ENCODE measurements at places on chromosomes 16 and 17. TPM values are rescaled to one million over a fixed set of nuclear protein-coding genes. Genes with fewer than 3 reads are reported as not detected.

DNA sequence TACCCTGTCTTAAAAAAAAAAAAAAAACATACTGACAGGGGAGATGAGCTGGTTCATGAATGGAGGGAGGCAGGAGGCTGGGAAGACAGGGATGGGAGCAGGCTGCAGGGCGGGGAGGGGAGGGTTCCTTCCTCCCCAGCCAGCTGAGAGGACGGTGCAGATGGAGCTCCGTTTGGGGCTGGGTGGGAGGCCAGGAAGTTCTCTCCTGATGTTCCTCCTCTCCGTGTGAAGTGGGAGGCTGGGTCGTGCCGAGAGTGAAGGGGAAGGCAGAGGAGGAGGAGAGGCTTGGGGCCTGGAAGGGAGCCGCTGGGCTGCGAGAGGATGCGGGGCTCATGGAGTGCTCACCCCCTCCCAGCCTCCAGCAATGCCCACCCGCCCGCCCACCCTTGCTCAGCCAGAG lies 21.3 kb downstream of the SBK1 start:
- peaks cover 64% of the 10 kb centered on the region for H3K36me3 ChIP-seq
- H3K4me1 ChIP-seq: peaks cover 3% of the 10 kb centered on the region
- H3K27ac ChIP-seq: no peak overlapping the region
- no peaks in the 10 kb centered on the region for H3K27me3 ChIP-seq
- DNase-seq: no peak

- peaks cover 32% of the 10 kb centered on the region for H3K36me3 ChIP-seq
- H3K27me3 ChIP-seq: no peaks in the 10 kb centered on the region
- H3K27ac ChIP-seq: no peak overlapping the region
Measured at GRCh38 chr17:1797323-1797722, 32.4 kb downstream of the SMYD4 start.

DNA sequence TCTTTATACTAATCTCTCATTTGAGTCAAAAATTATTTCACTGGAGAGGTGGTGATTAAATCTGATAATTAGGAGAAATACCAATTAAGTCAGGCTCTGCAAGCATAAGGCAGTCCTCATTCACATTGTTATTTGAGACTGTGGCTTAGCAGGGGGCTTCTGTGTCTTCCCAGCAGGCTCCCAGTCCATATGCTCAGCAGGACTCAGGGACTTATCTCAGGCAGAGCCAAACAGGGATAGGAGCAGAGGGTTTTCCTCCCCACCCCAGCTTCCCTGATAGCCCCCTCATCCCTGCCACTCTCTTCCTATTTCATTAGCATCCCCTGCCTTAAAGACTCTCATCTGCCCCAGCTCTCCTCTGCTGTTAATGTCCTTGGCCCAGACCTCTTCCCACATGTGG lies 104.3 kb upstream of the DNAH9 start:
- no peaks in the 10 kb centered on the region for H3K36me3 ChIP-seq
- no peak overlapping the region for H3K27ac ChIP-seq
- H3K27me3 ChIP-seq: no peaks in the 10 kb centered on the region
- no peak overlapping the region for H3K4me3 ChIP-seq
- peaks cover 31% of the 10 kb centered on the region for H3K4me1 ChIP-seq
- DNase-seq: no peak

DNA sequence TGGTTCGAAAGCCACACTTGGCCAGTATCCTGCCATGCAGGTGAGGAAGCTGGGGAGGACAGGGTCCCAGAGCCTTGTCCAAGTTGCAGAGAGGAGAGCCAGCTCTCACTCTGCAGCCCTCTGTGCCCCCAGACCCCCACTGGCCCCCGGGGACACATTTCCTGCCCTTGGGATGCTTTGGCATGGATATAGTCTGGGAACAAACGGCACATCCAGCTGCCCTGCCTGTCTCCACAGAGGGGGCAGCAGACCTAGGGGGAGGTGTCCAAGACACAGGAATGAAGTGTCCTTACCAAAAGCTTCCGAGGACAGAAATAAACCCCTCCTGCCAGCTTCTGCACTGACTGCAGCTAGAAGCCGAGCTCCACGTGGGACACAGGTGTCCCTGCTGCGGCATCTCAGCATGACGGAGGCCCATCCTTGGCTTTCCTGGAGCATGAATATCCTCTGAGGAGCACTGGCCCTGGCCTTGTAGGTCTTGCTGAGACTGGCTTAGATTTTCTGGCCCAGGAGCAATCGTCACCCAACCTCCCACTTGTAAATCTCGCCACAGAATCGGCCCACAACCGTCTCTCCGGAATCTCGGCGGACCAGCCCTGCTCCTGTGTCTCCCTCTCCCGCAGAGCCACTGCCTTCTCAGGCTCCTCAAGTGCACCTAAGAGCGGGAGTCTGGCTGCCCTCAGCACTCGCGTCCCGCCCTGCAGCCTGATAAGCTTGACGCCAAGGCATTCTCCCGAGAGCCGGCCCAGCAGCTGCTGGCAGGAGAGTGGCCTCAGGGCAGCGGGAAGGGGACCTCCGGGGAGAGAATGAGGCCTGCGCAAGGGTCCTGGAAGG lies 1.1 kb upstream of the CAPN15 start:
- peak overlapping the region; percentile 93 for H3K27ac ChIP-seq
- H3K4me1 ChIP-seq: peaks cover 57% of the 10 kb centered on the region
- H3K36me3 ChIP-seq: peaks cover 64% of the 10 kb centered on the region
- H3K27me3 ChIP-seq: no peaks in the 10 kb centered on the region

Gene CES1
- 7.5 TPM for total RNA-seq

- H3K36me3 ChIP-seq: peaks cover 48% of the 10 kb centered on the region
- H3K27ac ChIP-seq: peak overlapping the region; percentile 6
- no peaks in the 10 kb centered on the region for H3K27me3 ChIP-seq
- H3K4me1 ChIP-seq: peaks cover 38% of the 10 kb centered on the region
- H3K4me3 ChIP-seq: no peak overlapping the region
- peak; percentile 70 for DNase-seq
Measured at GRCh38 chr17:4527566-4528125, 27.5 kb downstream of the MYBBP1A start.

DNA sequence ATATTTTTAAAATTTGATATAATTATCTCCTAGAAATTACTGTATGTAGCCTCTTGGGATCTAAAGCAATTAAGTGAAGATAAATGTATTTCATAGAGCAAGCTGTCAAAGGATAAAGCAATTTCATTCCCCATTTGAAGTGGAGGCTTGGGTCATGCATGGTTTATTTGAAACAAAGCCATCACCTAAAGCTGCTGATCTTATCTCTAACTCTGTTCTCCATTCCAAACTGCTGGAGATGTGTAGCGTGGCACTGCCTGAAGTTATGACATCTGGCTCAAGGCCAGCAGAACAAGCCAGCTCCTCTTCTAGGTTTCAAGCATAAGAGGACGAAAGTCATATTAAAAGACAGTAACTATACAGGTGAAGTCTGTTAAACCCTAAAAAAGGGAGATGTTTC lies 83.9 kb downstream of the HIC1 start:
- no peaks in the 10 kb centered on the region for H3K36me3 ChIP-seq
- no peaks in the 10 kb centered on the region for H3K4me1 ChIP-seq
- no peak overlapping the region for H3K27ac ChIP-seq
- DNase-seq: no peak
- H3K4me3 ChIP-seq: no peak overlapping the region
- H3K27me3 ChIP-seq: no peaks in the 10 kb centered on the region

DNA sequence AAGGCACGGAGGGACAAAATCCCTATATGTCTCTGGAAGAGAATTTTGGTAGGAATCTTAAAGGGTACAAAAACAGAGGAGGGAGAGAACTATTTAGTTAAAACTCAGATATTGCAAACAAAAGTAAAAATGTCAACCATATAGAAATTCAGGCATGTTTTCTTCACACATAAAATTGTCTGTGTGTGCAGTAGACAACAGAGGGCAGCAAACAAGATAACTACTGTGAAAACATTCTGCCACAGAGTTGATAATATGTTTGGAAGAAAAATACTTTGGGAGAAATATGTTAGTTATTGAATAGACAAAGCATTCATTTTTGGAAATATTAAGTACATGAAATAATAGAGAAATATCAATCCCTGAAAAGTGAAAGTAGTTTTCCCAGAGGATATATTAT lies 56.2 kb downstream of the SNX11 start:
- H3K4me3 ChIP-seq: no peak overlapping the region
- no peaks in the 10 kb centered on the region for H3K27me3 ChIP-seq
- H3K27ac ChIP-seq: no peak overlapping the region
- DNase-seq: no peak
- no peaks in the 10 kb centered on the region for H3K36me3 ChIP-seq
- H3K4me1 ChIP-seq: peaks cover 8% of the 10 kb centered on the region

GRCh38 chr16:1215574-1216295 lies 9.3 kb downstream of the TPSG1 start:
- H3K4me1 ChIP-seq: no peaks in the 10 kb centered on the region
- no peak overlapping the region for H3K4me3 ChIP-seq
- H3K36me3 ChIP-seq: peaks cover 100% of the 10 kb centered on the region
- H3K27ac ChIP-seq: no peak overlapping the region
- H3K27me3 ChIP-seq: no peaks in the 10 kb centered on the region

DNA sequence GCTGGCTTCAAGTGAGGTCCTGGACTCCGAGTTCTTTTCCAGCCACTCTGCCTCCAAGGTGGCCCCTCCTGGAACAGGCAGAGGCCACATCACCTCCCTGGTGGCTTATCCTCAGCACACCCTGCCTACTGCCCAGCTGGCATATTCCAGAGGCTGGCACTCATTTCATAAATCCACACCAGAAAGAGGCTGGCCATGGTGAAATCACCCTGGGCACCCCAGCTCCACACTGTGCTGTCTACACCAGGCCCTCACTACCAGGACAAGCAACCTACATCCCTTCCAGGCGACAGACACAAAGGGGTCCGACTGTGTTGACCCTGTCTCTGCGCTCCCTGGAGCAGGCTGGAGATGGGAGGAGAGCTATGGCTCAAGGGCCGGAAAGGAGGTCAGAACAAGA lies 100.2 kb downstream of the C16orf78 start:
- H3K36me3 ChIP-seq: no peaks in the 10 kb centered on the region
- no peaks in the 10 kb centered on the region for H3K27me3 ChIP-seq
- no peak overlapping the region for H3K4me3 ChIP-seq
- H3K4me1 ChIP-seq: peaks cover 13% of the 10 kb centered on the region

DNA sequence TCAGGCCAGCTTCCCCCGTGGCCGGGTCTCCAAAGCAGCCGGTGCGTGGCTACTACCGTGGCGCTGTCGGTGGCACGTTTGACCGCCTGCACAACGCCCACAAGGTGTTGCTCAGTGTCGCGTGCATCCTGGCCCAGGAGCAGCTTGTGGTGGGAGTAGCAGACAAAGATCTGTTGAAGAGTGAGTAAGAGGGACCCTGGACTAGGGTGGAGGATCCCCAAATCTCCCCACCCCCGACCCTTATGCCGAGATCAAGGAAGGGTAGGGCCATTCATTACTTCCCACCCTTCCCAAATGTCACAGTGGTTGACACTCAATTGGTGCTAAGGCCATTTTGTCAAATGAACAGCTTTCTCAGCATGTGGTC lies 1.2 kb downstream of the COASY start:
- H3K27me3 ChIP-seq: no peaks in the 10 kb centered on the region
- no peak overlapping the region for H3K27ac ChIP-seq
- DNase-seq: no peak
- peaks cover 42% of the 10 kb centered on the region for H3K36me3 ChIP-seq
- H3K4me3 ChIP-seq: peak overlapping the region; percentile 90

Gene PRAC2
- not detected for total RNA-seq

- no peak overlapping the region for H3K4me3 ChIP-seq
- no peak overlapping the region for H3K27ac ChIP-seq
- peaks cover 20% of the 10 kb centered on the region for H3K4me1 ChIP-seq
- DNase-seq: no peak
Measured at GRCh38 chr17:66353937-66354401, 51.6 kb downstream of the PRKCA start.

Gene CCL1
- not detected for total RNA-seq

DNA sequence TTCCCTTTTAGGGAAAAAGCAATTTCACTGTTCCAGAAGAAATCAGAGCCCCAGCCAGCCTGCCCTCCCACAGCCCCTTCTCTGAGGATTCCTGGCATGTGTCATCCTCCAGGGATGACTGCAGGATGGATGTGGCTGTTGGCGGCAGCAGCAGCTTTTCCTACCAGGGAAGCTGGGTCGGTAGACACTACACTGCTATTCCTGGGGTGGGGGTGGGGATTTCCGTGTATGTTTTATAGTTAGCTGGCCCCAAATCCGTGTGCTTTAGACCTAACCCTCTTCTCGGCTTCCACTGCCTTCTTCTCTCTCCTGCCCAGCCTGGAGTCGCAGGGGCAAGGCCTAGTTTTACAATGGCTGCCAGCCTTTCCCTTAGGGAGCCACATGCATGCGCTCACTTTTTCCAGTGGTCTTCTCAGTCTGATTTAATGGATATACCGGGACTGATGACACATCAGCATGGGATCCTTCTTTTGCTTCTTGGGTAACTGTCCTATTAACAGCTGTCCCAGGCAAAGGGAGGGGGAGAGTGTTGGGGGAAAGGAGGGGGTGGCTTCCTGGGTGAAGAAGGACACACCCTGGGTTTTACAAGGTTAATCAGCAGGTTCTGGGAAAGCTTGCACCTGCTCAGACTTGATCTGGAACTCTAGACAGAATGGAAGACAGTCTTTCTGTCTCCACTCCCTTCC lies 2.7 kb upstream of the NFE2L1 start:
- H3K36me3 ChIP-seq: no peaks in the 10 kb centered on the region
- H3K4me1 ChIP-seq: peaks cover 25% of the 10 kb centered on the region
- no peaks in the 10 kb centered on the region for H3K27me3 ChIP-seq
- DNase-seq: no peak
- H3K4me3 ChIP-seq: no peak overlapping the region

DNA sequence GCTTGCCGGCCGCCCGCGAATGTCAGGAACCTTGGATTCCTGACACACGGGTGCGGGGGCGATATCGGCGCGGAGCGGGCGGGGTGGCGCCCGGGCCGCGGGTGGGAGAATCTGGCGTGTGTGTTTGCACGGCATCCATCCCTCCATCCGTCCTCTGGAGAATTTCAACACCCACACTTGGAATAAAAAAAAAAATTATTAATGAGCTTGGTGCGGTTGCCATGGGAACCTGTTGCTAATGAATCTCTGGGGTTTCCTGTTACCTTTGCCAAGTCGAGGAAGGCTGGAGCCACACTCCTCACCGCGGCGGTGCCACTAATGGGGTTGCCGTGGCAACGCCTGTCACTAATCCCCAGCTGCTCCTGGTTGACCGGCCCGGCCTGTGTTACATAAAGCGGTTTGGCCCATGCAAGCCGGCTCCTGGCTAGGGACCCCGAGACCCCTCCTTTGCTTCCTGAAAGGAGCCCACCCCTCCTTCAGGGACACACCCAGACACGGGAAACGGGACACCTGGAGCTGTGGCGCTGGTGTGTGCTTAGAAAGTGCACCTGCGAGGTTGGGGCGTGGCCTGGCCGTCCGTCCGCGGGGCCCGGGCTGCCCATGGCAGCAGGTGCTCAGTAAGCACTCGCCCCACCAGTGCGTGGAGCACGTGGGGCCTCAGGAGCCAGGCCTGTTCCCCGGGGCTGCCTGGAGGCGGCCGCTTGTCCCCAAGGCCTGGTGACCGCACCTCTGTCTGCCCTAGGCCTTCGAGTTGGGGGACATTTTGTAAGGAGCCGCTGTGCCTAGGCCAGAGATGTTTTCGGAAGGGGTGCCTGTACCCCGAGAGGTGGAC lies 14.6 kb downstream of the CACNA1H start:
- peaks cover 82% of the 10 kb centered on the region for H3K36me3 ChIP-seq
- no peaks in the 10 kb centered on the region for H3K27me3 ChIP-seq
- no peak for DNase-seq
- no peak overlapping the region for H3K4me3 ChIP-seq

Gene FOXF1
- total RNA-seq: 0.66 TPM

Gene C16orf96
- total RNA-seq: 0.50 TPM

Gene IL34
- 13.4 TPM for total RNA-seq

GRCh38 chr17:81064678-81065475 lies 29.9 kb downstream of the BAIAP2 start:
- peaks cover 67% of the 10 kb centered on the region for H3K36me3 ChIP-seq
- H3K27ac ChIP-seq: no peak overlapping the region
- no peak for DNase-seq
- H3K4me3 ChIP-seq: no peak overlapping the region

Gene GLOD4
- total RNA-seq: 68.7 TPM
